ENCODE measurements at places on chromosomes 16 and 17.

- DNase-seq, result no peak
Observed at GRCh38 chr17:50268026-50268425, 6.2 kb upstream of the TMEM92 start.

GRCh38 chr16:64450177-64450576, 671.7 kb downstream of the CDH11 start:
- no peak for DNase-seq

DNA sequence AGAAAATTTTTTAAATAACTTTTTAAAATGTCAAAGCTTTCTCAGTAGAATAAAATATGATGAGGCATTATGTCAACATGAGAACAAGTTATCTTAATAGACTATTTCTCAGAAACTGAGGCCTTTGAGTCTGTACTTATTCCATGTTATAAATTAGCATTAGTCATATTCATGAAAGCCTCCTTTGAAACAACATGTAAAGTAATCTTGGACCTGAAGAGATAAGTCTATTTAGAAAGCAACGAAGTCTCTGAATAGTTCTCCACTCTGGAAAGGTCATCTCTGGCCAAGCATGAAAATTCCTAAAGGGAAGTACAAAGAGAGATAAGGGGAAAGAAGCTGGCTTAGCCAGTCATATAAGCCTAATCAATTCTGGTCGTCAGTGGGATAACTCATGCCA, 150.8 kb downstream of the CYB561 start:
- DNase-seq, result no peak

- DNase-seq, result no peak
Observed at GRCh38 chr16:86424398-86424797, 85.9 kb upstream of the FOXF1 start.

- DNase-seq, result no peak
Observed at GRCh38 chr16:87895641-87896141, 26.4 kb upstream of the SLC7A5 start.

GRCh38 chr16:11273721-11274324, 394 bp upstream of the PRM3 start:
- DNase-seq, result no peak

- DNase-seq, result no peak
Observed at GRCh38 chr17:38574712-38575111, 31.0 kb downstream of the SRCIN1 start.

DNA sequence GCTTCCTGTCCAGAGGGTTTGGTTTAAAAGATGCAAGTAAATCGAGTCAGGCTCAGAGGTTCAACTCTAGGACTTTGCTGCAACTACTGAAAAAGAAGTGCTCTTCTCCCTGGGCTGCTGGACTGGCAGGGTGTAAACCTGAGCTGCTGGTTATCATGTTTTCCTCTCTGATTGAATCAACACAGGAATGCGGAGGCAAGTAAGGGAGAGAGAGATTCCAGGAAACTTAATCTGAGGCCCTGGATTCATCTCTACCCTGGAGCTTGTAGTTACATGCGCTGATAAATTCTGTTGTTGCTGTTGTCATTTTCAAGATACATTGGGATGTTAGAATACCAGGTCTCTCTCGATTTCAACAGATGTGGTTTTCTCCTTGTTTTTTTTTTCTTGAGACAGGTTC, 8.2 kb upstream of the HS3ST3A1 start:
- no peak for DNase-seq

- DNase-seq, result no peak
Observed at GRCh38 chr16:78574571-78574970, 475.1 kb downstream of the WWOX start.

- DNase-seq, result no peak
Observed at GRCh38 chr16:79519448-79519847, 81.1 kb downstream of the MAF start.

- no peak for DNase-seq
Observed at GRCh38 chr16:87337262-87337771, 20.1 kb upstream of the C16orf95 start.

- DNase-seq, result no peak
Observed at GRCh38 chr16:50735629-50736122, 6.2 kb upstream of the CYLD start.

DNA sequence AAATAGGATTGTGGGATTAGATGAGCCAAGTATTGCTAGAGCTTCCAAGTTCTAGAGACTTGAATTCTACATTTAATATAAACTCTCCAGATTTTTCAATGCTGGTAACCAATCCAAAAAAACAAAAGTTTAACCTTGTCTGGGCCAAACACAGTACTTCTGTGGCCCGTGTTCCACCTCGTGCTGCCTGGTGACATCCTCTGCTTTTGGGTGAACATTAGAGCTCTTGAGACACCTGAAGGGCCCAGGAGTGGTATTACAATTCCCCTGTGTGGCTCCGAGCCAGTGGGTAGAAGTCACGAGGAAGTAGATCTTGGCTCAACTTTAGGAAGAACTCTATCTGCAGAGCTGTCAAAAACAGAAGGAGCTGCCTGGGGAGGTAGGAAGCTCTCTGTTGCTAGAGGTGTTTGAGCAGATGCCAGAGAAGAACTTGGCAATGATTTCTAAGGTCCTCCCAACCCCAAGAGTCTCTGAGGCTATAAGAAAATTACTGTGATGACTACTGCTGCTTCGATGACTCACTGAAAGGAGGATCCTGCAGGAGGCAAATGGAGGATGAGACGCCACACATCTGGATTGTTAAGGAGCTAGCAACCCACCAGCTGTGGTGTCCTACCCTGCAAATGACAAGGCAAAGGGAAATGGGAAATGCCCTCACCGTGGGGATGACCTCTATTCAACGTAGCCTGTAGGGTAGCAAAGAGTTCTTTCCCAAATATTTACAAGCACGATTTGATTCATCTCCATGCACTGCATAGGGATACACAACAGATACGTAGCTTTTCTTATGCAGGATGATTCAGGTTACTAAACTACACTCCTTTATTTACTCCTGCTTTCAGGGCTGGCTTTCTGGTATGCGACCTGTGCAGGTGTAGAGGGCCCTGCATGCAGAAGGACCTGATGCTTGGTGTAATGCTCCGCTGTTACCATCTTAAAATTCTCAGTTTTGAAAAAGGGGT, 45.8 kb upstream of the GAS7 start:
- DNase-seq, result no peak
